H7 (cell line): ENCODE measurements at places on chromosomes 12 and 14.

DNA sequence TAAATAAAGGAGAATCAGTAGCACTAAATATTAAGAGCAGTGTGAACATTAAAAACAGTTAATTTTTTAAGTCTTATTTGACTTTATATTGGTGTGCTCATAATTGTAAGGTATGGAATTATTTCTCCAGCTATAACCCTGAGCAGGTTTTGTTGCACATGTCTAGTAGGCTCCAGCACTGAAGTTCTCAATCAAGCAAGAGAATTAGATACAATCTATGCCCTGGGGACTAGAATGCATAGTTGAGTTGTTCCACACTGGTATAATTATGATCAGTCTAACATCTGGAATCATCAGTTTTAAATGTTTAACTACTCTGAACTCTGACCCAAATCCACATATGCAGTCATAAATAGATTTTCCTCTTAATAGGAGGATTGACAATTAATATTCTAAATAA, 257.8 kb upstream of the ARHGAP5 start:
- DNase-seq, result no peak

- DNase-seq, result no peak
Observed at GRCh38 chr12:79764641-79765040, 73.9 kb upstream of the PAWR start.

- DNase-seq, result peak; percentile 36
Observed at GRCh38 chr12:123945287-123946151, 27.1 kb downstream of the CCDC92 start.

GRCh38 chr12:105461944-105462762, 131.7 kb downstream of the C12orf75 start:
- DNase-seq, result no peak

DNA sequence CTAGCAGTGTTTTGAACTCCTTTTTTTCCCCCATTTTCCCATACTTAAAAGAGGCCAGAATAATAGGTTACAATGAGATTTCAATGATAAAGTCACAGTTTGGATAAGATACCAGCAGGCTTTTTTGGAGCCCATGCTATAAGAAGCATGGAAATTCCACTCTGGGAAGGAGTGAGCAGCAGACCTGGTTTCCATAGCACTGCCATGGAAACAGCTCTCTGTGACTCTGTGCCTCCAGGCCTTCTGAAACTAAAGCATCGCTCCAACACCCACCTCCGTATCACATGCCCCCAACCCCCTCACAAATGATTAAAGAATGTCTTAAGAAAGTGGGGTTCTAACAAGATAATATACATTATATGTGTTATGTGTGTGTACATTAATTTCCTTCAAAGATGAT, 165.0 kb downstream of the GRIN2B start:
- DNase-seq, result no peak

DNA sequence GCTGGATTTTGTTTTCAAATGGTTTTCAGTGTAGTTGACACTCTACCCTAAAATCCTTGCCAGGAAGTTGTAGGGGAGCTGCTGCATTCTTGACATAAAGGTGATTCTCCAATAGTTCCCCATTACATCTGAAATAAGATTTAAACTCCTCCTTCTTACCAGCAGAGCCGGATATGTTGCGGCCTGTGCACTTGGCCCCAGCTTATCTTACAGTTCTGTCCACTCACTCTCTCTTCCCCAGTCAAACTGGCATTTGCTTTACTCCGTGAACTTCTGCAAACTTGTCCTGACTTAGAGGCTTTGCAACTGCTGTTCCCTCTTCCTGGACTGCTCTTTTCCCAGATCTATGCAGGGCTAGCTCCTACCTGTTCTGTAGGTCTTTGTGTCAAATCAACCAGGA, 929.5 kb downstream of the VRK1 start:
- no peak for DNase-seq

DNA sequence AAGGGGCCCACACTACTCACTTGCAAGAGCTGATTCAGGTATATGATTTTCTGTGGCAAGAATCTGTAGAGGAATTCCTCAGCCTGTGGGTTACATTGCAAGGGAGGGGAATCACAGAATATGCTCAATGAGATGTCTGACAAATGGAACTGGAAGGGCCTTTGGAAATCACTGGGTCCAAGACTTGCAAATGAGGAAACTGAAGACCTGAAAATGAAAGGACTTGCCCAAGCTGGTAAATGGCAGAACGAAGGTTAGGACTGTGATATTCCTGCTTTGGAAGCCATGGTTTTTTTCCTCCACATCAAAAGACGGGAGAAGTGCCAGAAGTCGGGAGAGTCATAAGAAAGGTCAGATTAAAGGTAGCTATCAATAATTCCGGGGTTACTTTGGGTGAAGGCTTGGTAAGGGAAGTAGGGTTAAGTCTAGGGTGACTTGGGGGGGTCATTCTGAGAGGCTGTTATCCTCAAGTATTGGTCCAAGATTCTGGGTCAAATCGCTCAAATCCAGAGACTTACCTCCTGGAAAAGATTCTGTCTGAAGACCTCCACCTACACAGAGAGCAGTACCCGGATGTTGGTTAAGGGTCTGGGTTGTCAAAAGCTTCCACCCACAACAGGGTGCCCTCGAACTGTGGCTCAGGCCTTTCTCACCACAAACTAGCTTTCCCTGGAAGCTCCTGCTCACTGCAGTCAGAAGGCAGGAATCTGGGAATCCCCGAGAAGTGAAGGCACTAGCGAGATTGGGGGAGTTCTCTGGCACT, 539 bp downstream of the PSME2 start:
- no peak for DNase-seq

- DNase-seq, result no peak
Observed at GRCh38 chr12:117068492-117068891, 30.7 kb downstream of the TESC start.

DNA sequence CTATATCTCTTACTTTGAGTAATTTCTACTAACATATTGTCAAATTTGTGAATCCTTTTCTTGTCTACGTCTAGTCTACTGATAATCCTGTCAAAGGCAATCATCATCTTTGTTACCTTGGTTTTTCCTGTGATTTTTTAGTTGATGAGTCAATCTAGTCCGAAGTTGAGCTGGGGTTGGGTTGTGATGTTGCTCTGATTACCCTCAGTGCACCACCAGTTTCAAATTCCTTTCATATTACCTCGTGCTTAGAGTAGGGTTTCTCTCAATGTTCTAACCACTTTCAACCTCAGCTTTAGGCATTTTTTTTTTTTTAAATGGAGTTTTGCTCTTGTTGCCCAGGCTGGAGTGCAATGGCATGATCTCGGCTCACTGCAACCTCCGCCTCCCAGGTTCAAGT, 186.8 kb downstream of the BTG1 start:
- peak; percentile 14 for DNase-seq

DNA sequence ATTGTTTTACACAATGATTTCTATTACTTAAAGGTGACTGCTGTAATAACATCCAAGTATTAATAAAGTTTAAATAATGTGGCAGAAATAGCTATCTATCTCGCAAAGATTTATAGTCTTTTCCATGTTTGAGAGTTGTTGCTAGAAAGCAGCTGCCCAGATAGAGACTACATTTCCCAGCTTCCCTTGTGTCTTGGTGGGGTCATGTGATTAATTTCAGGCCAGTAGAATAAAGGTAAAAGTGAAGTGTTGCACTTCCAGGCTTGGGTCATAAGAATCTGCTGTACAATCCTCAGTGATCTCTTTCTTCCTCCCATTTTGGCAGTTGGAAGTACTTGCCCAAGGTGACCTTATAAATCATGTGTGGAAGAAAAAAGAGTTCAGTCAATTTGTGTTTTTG, 449.7 kb upstream of the USP15 start:
- DNase-seq, result no peak
